ENCODE measurements at places on chromosomes 2 and 18.

DNA sequence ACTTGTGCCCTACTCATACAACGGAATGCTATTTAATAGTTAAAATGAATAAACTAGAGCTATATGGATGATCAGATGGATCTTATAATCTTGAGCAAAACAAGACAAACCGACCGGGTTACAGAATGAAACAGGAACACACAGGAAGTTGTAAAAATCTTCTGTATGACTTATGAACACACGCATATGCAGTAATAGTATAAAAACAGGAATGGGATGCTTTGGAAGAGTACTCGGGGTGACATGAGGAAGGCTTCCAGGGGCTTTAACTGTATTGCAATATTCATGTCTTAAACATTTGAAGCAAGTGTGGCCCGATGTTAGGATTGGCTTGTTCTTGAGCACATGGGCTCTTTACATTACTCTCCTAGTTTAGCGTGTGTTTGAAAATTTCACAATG is 14.9 kb upstream of the E2F6 start:
- H3K4me3 ChIP-seq, result no peak overlapping the region
- no peak for DNase-seq
- 0 out of 2 replicates have a peak, but pooled peaks cover 4% of the 10 kb centered on the region for H3K4me1 ChIP-seq
- no peaks in the 10 kb centered on the region for H3K27me3 ChIP-seq
- no peak overlapping the region for H3K27ac ChIP-seq

GRCh38 chr2:206368933-206369569 is 74.3 kb upstream of the ADAM23 start:
- H3K27me3 ChIP-seq, result no peaks in the 10 kb centered on the region
- H3K4me1 ChIP-seq, result no peaks in the 10 kb centered on the region

GRCh38 chr2:109045505-109045904 is 56.5 kb upstream of the EDAR start:
- no peak overlapping the region for H3K4me3 ChIP-seq
- H3K27ac ChIP-seq, result no peak overlapping the region
- H3K36me3 ChIP-seq, result no peaks in the 10 kb centered on the region
- H3K4me1 ChIP-seq, result peaks cover 5% of the 10 kb centered on the region

DNA sequence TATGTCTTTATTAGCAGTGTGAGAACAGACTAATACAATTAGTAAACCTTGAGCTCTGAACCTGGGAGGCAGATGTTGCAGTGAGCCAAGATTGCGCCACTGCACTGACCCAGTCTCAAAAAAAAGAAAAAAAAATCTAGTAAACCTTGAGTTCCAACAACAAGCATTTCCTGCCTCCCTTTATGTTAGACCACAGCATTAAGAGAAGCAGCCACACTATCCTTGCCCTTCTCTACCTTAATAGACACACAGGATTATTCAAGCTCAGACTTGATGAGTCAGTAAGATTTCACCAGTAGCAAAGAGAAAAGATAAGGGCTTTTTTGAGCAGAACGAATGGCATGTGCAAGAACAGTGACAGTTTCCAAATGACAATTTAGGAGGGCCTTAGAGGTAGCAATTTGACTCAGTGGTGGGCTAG is 18.0 kb upstream of the GLS start:
- peaks cover 25% of the 10 kb centered on the region for H3K4me1 ChIP-seq
- no peak overlapping the region for H3K27ac ChIP-seq
- DNase-seq, result no peak
- no peak overlapping the region for H3K4me3 ChIP-seq
- no peaks in the 10 kb centered on the region for H3K36me3 ChIP-seq

- no peaks in the 10 kb centered on the region for H3K36me3 ChIP-seq
- no peak overlapping the region for H3K27ac ChIP-seq
- H3K27me3 ChIP-seq, result no peaks in the 10 kb centered on the region
- no peak overlapping the region for H3K4me3 ChIP-seq
- no peak for DNase-seq
- peaks cover 42% of the 10 kb centered on the region for H3K4me1 ChIP-seq
Observed at GRCh38 chr2:120226316-120226715, 3.1 kb upstream of the TMEM185B start.

Data from Caco-2 (cell line).